ENCODE measurements at places on chromosomes 12 and 14.

GRCh38 chr12:12032851-12033797, 37.6 kb upstream of the BCL2L14 start:
- peak; percentile 59 for DNase-seq

GRCh38 chr14:104797115-104798044, 1.8 kb upstream of the AKT1 start:
- no peak for DNase-seq

DNA sequence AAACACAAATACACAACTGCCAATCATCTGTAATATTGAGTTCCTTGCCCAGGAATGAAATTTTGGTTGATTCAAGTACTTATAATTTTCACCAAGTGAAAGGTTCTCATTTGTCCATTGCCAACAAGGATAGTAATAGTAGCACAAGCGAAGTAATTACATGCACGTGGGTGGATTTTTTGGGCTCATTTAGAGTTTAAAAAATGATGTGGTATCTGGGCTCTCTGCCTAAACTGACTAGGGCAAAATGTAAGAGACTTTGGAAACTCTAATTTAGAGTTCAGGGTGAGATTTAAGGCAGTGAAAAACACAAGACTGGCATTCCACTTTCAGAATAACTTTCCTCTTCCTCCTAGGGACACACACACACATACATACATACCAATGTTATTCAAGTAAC, 111.7 kb downstream of the MYRFL start:
- DNase-seq = no peak

GRCh38 chr14:91346838-91347173, 70.8 kb downstream of the CCDC88C start:
- no peak for DNase-seq

DNA sequence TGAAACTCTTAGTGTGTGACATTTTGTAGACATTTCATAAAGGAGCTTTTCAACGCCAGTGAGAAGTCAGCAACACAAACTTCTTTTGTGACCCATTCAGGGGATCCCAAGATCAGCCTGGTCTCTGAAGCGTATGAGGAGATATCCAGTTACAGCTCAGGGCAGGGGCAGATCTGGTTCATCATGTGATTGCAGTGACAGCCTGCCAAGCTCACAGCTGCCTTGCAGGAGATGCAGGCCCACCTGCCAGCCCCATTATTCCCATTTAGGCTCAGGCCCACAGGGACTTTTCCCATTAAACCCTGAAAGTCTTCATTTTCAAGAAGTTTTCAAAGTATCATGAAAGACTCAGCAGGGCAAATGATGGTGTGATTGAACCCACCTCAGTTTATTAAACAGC, 38.3 kb downstream of the SRGAP1 start:
- DNase-seq = no peak

- no peak for DNase-seq
Observed at GRCh38 chr12:5391653-5392052, 40.3 kb upstream of the NTF3 start.

DNA sequence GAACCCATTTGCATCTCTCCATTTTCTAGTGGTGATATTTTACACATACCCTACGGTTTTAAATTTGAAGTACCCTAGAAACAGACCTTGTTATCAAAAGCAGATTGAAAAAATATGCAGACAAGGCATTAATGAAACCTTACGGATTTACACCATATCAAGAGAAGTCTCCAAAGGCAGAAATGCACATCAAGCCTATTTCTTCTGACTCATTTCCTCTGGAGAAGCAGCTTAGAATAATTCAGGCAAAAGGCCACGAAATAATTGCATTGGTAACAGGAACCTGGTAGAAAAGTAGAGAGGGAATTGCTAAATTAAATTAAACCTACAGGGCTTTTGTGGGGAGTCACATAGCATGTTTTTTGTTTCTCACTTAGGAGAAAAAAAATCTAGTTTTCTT, 34.7 kb downstream of the KICS2 start:
- no peak for DNase-seq

DNA sequence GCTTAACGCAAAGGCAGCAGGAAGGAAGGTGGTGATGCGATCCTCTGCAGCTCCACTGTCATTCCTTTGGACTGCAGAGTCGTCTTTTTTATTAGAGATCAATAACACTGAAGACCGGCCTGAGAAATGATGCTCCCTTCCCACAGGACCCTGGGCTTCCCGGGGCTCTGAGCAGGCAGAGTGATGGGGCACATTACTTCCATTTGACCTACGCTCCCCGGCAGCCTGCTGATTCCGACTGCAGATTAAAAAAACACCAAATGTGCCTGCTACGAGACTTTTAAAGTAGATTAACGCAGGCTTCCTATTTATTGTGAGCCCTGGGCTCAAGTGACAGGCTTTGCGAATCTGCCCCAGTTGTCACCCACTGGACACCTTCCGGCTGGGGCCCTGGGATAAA, 37.5 kb downstream of the KCNA1 start:
- no peak for DNase-seq

DNA sequence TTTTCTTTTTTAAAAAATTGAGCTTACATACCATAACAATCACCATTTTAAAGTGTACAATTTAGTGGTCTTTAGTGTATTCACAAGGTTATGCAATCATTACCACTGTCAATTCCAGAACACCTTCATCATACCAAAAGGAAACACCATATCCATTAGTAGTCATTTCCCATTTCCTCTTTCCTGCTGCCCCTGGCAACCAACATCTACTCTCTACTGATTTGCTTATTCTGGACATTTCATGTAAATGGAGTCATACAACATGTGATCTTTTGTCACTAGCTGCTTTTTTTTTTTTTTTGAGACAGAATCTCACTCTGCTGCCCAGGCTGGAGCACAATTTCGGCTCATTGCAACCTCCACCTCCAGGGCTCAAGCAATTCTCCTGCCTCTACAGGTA, 66.8 kb upstream of the CFL2 start:
- peak; percentile 24 for DNase-seq

- no peak for DNase-seq
Observed at GRCh38 chr12:67520606-67521005, 127.9 kb upstream of the DYRK2 start.

GRCh38 chr14:25464772-25465171, 414.8 kb upstream of the STXBP6 start:
- DNase-seq = no peak

DNA sequence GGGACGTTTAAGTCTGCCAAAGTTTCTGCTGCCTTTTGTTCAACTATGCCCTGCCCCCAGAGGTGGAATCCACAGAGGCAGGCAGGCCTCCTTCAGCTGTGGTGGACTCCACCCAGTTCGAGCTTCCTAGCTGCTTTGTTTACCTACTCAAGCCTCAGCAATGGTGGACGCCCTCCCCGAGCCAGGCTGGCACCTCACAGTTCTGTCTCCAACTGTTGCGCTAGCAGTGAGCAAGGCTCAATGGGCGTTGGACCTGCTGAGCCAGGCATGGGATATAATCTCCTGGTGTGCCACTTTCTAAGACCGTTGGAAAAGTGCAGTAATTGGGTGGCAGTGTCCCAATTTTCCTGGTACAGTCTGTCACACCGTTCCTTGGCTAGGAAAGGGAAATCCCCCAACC, 444.7 kb downstream of the FLRT2 start:
- no peak for DNase-seq

DNA sequence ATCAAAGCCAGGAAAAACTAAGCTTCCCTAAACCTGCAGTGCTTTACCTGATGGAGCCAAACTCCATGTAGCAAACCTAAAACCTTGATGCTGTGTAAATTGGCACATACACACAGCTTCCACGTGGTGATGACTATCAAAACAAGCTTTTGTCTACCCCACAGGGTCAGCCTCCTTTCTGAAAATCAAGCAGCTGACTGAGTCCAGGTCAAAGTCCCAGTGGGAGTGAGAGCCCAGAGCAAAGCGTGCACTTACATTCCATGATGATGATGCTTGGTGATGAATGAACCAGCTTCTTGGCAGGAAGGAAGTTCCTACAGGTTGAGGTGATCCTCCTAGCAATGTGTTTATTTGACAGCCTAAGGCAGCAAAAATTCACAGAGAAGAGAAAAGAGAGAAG, 630.0 kb upstream of the TBX3 start:
- DNase-seq = peak; percentile 27

GRCh38 chr14:103314496-103315277, 19.4 kb upstream of the EIF5 start:
- DNase-seq = no peak

DNA sequence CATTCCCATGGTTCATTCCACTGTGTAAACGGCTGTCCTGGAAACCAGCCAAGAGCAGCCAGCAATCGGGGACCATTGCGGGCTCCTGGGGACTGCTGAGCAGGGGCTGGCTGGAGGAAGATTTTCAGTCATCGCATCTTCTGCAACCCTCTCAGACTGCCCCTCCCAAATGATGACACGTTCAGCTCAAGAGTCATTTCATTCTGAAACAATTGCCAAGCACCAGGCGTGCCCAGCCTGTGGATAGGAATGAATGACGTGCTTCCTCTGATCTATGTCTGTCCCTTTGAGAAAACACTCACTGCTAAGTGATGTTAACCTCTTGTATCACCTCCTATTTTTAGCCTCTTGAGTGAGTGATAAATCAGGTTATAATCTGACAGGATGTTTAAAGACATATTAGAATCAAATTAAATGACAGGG, 62.0 kb downstream of the NDUFA12 start:
- DNase-seq = no peak

- no peak for DNase-seq
Observed at GRCh38 chr14:63204407-63205043, at the start of gene RHOJ. TSS of gene RHOJ (plus strand) at chr14:63204443. CDS start at chr14:63204870, 427 bp downstream.

DNA sequence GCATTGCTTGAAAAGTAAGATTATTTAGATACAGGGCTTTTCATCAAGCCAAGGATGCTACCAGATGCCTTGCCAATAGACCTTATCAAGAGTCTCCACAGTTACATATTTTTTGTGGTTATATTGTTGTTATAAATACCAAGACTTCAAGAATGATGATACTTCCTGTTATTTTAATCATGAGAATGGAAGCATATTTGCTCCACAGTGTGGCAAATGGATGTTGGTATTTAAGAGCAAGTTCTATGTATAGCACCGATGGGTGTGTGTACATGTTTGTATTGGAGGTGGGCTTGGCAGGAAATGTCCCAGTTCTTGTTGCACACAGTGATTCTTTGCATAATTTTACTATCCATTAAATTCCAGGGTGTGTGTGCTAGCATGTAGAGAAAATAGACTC, 4.4 kb upstream of the NID2 start:
- DNase-seq = no peak

- DNase-seq = no peak
Observed at GRCh38 chr12:116321913-116322312, 44.4 kb upstream of the MED13L start.

DNA sequence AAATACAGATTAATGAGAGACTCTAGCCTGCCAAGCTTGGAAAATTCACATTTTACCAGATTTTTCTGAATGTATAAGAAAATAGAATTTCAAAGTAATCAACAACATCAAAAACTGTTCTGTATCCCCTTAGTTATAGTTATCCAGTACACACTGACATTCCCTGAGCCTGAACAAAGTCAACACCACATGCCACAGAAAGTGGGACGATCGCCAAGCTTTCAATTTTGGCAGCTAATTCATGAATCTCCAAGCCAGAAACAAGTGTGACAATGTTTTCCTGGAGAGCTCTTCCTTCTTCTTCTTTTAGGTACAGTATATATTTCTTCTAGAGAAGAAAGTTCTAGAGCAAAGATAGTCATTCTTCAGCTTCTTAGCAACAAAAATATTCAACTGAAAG, 290.2 kb downstream of the PRKD1 start:
- no peak for DNase-seq

DNA sequence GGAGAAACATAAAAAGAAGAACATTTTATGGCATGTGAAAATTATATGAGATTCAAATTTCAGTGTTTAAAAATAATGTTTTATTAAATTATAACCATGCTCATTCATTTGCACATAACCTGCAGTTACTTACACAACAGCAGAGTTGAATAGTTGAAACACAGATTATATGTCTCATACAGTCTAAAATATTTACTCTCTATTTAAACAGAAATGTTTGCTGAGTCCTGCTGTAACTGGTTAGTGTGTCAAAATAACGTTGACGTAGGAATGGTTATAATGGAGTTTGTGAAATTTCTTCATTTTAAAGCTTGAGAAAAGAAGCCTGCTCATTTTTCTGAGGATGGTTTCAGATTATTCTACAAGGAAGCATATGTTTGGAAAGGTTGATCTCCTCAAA, 196.5 kb upstream of the GARIN2 start:
- no peak for DNase-seq

GRCh38 chr12:15323480-15323879, 1.2 kb downstream of the PTPRO start:
- DNase-seq = no peak

GRCh38 chr12:104751594-104751993, 206.5 kb downstream of the SLC41A2 start:
- no peak for DNase-seq

- DNase-seq = no peak
Observed at GRCh38 chr12:98084391-98084790, 431.0 kb upstream of the TMPO start.

- no peak for DNase-seq
Observed at GRCh38 chr12:65868133-65868705, 43.9 kb downstream of the HMGA2 start.
